Psoas muscle (tissue), 8 donors: ENCODE measurements at places on chromosomes 5 and 9.

GRCh38 chr9:135294836-135295235 lies 184.7 kb upstream of the PPP1R26 start:
- no peak for DNase-seq

- no peak for DNase-seq
These were observed 387.3 kb downstream of the YTHDC2 start for GRCh38 chr5:113900816-113901215.

GRCh38 chr5:14210729-14211128 lies 67.6 kb downstream of the TRIO start:
- no peak for DNase-seq

DNA sequence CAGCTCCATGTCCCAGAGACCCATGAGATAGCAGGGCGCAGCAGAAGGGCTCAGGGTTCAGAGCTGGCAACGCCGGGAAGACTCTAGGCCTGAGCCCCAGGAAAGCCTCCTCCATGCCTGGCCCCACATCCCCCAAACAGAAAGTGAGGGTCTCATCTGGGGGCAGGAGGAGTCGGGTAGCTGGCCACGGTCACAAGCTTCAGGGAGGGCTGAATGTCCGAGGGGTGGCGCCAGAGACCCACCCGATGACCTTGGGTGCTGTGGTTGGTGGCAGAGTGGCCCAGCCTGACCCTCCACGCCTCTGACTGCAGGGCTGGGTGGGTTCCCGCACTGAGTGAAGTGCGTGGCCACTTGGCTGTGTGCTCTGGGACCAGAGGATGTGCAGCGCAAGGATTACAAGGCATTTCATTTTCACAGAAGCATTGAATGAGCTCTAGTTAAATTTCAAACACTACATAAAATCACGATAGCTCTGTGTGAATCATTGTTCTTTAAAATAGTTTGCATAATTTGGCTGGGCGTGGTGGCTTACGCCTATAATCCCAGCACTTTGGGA lies 3.0 kb downstream of the C8G start:
- DNase-seq = peak; percentile 79

- no peak for DNase-seq
These were observed 34.3 kb upstream of the ARL15 start for GRCh38 chr5:54344653-54345052.

DNA sequence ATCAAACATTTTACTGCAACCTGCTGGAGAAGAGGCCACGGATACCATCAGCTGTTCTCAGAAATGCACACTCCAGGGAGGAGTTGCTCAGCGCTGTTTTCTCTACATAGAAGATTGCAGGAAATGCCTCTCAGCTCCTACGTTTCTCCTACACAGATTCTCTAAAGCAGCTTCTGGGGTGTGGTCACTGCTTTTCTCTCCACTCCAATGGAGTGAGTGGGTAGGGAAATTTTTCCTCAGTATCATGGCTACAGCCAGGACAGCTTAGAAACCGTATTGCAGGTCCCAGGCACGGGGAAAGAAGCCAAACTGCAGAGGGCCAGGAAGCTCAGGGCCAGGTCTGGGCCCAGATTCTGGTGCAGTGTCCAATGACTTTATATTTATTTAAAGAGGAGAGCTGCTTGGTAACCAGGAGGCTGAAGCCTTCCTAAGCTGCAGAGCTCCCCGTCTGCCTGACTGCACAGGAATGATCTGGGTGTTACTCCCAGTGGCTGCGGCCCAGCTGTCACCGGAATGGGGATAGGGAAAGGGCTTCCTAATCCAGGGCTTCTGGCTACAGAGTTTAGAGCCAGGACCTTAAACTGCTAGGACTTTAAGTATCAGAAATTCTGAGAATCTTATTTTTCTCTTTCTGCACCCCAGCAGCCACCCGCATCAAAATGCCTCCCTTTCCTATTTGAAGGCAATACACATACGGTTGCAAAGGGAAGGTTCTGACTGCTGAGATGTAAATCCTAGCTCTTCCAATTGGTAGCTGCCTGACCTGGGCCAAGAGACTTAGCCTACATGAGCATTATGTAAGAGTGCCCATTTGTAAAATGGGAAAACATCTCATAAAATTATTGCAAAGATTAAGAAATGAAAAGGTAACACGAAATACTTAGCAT lies 1.4 kb upstream of the SPTAN1 start:
- peak; percentile 23 for DNase-seq

- DNase-seq = no peak
These were observed 853.3 kb downstream of the MAT2B start for GRCh38 chr5:164358531-164359259.

- no peak for DNase-seq
These were observed 45.5 kb upstream of the CDC42SE2 start for GRCh38 chr5:131218392-131218791.

DNA sequence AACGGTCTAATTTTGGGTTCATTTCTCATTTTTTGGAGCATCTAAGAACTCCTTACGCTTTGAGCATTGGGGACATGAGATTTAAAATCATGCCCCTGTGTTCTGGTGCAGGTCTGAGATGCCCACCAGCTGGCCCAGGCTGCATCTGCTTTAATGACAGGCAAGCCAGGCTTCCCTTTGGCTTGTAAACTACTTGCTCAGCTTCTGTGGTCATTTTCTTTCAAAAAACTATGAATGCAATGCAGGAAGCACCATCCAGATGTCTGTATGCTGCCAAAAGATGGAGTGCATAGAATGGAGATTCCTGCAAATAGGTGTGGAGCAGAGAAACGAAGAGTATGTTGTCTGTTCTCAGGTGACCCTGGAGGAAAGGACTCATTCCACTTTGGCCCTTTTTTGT lies 399.9 kb upstream of the ADAMTSL1 start:
- DNase-seq = no peak

- DNase-seq = no peak
These were observed 45.6 kb downstream of the VCAN start for GRCh38 chr5:83517072-83517687.

DNA sequence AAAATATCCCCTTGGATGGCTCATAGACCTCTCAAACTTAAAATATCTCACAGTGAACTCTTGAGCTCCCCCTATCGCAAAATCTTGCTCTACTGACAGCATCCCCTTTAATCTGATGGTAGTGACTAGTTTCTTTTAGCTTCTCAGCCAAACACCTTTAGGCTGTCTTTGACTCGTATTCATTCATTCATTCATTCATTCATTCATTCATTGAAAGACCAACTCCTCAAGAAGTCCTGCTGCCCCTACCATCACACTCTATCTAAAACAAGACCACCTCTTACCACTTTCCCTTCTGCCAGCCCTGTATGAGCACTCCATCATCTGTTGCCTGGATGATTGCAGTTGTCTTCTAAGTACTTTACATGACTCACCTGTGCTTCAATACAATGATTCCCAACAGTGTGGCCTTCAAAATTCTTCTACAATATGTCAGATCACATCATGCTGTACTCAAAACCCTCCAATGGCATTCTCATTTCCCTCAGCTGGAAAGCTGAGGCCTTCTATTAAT lies 46.8 kb downstream of the ITGA2 start:
- no peak for DNase-seq

DNA sequence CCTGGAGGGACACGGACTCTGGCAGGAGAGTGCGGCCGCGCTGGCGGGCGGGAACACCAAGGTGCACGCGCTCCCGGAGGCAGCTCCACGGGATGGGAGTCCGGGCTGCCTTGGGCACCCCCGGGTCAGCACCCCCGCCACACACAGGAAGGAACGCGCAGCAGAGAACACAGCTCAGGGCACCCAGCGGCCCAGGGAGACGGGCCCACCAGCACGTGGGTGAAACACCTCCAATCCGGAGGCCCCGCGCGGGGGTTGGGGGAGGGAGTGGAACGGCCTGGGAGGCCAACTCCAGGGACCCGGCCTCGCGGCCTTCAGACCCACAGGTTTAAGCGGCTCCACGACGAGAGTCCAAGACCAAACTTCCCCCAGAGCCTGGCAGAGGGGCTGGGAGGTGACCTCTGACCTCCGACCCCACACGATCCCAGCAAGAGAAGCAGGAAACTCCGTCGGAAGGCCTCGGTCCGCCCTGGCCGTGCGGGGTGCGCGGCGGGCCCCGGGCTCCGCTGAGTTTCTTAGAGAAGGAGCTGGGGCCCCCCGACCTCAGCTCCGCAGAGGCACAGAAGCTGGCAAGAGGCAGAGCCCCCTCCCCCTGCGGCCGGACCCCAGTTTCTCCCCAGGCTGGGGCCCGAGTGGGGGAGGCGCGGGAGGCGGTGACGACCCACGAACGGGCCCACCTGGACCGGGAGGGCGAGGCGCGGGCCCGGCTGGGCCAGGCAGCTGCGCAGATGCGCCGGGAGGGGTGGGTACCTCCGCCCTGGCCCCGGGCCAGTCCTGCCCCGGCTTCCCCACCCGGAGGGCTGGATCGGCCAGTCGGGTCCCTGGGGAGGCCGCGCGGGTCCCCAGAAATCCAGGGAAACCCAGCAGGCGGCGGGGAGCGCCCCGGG lies 851 bp downstream of the NACC2 start:
- peak; percentile 94 for DNase-seq

DNA sequence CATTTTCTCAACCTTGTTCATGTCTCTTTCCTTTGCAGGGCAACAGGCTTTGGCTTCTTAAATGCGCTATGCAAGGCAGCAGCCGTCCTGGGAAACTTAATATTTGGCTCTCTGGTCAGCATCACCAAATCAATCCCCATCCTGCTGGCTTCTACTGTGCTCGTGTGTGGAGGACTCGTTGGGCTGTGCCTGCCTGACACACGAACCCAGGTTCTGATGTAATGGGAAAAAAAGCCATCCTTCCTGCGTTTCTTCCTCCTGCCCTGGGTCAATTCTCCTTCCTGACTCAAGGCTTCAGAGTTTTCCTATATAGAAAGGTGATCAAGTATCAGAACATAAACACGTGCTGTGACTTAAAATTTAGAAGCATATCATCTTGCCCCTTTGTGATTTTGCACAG lies 77.8 kb upstream of the IQGAP2 start:
- no peak for DNase-seq

DNA sequence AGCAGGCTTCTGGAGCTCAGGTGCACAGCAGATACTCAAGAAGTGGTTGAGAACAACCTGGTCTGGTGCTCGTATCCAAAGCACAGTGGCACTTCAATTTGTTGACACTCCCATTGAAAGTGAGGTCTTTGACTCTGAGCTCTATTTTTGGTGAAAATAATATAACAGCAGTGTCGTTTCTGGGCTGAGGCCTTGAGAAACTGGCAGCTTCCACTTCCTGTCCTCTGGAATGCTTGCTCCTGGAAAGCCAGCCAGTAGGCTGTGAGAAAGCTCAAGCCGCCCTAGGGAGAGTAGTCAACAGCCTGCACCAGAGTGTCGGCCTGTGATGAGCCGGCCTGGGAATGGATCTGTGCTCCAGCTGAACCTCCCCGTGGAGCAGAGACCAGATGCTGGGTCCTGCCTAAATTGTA lies 6.8 kb upstream of the SUSD3 start:
- DNase-seq = no peak

GRCh38 chr9:36204906-36205547 lies 14.3 kb downstream of the CLTA start:
- DNase-seq = no peak

DNA sequence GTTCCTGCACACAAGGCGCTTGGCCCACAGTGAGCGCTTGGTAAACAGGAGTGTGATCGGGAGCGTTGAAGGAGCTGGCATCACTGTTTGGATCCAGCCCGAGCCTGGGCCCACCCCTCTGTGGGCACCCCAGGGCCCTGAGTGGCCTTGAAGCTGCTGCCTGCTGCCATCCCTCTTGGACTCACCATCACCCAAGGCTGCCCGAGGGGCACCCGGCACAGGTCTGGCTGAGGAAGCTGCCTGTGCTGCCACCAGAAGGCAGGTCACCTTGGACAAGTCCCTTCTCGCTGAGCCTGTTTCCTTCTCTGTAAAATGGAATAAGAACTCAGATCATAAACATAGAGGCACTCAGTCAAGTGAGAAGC lies 53.6 kb downstream of the LRSAM1 start:
- no peak for DNase-seq

GRCh38 chr5:73743161-73743560 lies 117.2 kb downstream of the ARHGEF28 start:
- no peak for DNase-seq

- no peak for DNase-seq
These were observed 1151.8 kb downstream of the CDH12 start for GRCh38 chr5:21701317-21701716.
